AG10803 (cell line): ENCODE measurements at places on chromosomes 16 and 17.

GRCh38 chr16:49601576-49601975 lies 228.0 kb downstream of the C16orf78 start:
- DNase-seq = no peak

DNA sequence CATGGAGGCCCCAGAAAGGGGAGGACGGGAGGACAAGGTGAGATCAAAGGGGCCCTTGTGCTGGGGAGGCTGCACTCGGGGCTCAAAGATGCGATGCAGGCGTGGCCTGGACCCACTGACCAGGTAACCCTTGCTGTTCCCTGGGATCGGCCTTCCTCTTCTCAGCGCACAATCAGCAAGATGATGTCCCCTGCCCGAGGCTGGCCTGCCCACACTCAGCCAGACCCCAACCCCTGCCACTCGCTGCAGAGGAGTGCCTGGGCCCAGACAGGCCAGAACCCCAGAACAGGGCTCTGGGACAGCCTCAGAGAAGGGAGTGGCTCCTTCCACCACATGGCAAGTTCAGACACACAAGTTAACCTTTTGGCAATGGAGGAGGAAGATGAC lies 14.8 kb downstream of the KIFC3 start:
- DNase-seq = no peak

DNA sequence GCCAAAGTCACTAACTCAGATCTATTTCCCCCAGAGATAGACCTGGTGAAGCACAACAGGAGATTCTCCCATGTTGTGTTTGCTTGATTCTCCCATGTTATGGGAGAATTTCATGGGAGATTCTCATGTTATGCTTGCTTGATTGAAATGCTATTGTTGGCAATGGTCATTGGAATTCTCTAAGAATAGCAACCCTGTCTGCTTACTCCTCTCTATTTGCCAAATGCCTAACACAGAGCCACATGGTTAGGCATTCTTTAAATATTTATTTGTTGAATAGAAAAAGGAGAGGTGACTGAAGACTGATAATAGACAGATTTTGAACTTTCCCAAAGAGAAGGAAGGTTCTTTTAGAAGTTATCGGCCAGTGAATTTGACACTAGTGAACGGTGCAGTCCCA lies 111.5 kb upstream of the MPHOSPH6 start:
- DNase-seq = peak; percentile 6

DNA sequence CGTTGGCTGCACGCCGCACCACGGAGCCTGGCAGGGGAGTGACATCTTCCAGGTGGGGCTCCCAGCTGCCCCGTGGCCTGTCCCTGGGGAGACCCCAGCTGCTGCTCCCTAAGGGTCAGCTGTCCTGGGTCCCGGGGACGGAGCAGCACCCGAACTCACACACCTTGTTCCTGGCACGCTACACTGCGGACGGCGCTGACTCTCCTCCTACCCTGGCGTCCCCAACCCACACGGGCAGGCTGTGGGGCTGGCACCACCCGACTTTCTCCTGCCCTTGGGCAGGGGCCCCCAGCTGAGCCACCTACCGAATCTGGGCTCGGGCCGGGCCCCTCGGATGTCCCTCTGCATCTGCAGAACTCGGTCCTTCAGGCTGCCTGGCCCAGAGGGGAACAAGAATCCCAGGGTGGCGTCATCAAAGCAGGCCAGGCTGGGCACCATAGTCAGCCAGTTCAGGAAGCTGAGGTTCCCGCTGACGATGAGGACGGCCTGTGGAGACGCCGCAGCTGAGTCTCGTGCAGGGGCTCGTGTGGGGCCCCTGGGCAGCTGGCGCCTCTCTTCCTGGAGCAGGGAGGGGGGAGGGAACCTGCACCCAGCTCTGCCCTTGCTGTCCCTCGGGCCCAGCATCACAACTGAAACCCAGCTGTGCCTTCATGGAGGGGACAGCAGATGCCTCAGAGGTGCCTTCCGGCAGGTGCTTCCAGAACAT lies 70.5 kb upstream of the GNG13 start:
- DNase-seq = no peak

- DNase-seq = no peak
Observed at GRCh38 chr17:45246861-45247428, 14.9 kb downstream of the SPATA32 start.

DNA sequence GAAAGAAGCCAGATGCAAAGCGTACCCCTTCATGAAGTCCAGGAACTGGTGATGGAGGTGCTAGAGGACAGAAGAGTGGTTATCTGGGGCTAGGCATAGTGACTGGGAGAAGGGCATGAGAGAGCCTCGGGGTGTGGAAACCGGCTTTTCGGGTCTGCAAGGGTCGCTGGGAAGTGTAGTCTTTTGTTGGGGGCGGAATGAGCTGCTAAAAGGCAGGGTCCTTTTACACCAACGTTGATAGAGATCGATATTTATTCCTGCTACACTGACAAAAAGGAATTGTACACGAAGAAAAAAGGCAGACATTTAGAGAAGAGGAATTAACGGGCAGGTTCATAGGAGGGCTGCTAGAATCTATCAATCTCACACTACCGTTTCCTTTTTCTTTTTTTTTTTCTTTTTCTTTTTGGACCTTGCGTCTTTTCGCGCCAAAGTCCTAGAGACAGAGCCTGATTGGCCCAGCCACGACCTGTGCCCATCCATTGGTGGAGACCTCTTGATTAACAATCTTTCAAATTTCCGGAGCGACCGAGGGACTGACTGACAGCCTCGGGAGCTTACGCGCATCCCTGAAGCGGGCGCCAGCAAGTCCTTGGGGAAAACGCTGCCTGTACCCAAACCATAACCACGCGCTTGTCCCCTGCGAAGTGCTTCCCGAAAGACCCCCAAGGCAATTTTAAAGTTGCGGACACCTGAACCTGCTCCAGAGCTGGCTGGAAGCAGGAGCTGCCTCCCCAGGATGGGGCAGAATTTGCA lies 27.7 kb upstream of the DHRS7B start:
- peak; percentile 48 for DNase-seq

GRCh38 chr17:73900516-73900915 lies 256.3 kb upstream of the SDK2 start:
- DNase-seq = no peak

- DNase-seq = peak; percentile 45
Observed at GRCh38 chr17:77392376-77393273, 251.9 kb downstream of the SEC14L1 start.

DNA sequence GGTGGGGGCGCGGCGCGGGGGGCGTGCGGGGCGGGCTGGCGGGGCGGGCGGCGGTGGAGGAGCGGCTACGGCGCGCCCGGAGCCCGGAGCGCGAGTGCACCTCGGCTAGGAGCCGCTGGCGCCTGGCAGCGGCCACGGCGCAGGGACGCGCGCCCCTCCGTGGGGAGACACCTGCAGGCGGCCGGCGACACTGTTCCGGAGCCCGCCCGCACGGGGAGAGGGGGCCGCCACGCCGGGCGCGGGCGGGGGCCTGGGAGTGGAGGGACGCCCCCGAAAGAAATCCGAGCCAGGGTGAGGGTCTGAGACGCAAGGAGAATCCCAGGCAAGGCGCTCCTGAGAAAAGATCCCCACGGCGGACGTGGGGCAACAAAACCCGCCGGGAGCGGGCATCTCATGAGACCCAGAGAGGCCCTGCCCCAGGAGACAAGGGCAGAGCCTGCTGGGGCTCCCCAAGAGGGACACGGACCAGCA lies at the start of gene GSG1L:
GSG1L (minus strand) TSS at position 124 of the 471 bp plus-strand sequence. CDS start 290 bp downstream, outside the sequence.
- DNase-seq = no peak

DNA sequence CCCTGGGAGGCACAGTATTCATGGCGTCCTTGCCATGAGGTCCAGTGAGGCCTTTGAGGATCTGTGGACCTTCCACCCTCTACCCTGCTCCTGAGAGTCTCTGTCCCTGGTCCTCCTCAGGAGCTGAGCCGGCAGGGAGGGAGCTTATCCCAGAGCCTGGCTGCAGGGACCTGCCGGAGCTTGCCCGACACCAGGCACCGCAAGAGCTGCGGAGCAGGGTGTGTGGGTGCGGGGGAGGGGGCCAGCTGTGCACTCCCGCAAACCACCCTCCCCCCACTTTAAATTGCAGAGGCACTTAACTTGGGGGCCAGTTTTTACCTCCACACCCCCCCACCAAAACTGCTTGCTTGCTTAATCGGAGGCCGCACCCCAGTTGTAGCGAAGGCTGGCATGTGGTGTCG lies 609 bp upstream of the ZNF750 start:
- DNase-seq = no peak

DNA sequence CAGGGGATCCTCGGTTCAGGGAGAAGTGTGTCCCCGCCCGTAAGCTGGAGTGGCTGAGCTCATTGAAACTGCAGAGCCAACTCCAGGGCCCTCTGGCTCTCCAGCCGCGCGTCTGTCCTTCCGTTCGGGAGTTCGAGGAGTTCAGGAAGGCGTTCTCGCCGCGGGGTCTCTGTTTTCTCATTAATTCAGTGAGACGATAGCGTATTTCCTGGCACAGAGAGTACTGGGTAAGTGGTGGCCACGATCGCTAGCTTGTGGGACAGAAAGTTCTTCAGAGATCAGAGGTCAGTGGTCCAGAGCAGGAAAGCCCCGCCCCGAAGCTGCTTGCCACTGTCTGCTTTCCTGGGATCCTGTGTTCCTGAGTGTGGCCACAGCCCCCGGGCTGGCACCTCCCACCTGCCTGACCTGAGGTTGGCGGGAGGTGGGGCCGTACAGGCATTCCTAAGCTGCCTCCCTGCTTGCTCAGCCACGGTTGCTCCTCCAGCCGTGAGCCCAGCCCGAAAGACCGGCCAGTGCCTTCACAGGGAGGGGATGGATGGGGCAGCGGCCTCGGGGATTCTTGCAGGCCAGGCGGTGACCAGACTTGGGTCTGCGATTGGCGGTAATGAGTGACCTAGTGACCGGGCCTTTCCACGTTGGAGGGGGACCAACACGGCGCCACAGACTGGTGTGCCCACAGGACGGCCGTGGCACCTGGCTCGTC lies 8.9 kb downstream of the BAIAP2 start:
- DNase-seq = peak; percentile 23

DNA sequence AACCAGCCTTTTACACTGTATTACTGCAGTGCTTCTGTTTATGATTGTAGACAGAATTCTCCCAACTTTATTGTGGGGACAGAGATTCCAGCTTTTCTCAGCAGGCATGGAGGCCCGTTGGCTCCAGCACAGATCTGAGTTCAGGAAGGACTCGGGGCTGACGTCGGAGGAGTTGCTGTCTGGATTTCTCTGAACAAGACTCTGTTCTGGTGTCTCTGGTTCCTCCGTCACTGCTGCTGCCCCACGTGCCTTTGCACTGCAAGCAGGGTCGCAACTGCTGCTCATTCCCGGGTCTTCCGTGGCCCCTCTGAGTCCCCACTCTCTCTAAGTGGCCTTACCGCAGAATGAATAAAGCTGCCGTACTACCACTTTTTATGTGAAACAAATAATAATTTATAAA lies 88.4 kb downstream of the BANP start:
- no peak for DNase-seq

- DNase-seq = no peak
Observed at GRCh38 chr16:4647644-4647980, 23.0 kb downstream of the MGRN1 start.

- DNase-seq = peak; percentile 79
Observed at GRCh38 chr17:8151641-8152111, 528 bp downstream of the PER1 start.

DNA sequence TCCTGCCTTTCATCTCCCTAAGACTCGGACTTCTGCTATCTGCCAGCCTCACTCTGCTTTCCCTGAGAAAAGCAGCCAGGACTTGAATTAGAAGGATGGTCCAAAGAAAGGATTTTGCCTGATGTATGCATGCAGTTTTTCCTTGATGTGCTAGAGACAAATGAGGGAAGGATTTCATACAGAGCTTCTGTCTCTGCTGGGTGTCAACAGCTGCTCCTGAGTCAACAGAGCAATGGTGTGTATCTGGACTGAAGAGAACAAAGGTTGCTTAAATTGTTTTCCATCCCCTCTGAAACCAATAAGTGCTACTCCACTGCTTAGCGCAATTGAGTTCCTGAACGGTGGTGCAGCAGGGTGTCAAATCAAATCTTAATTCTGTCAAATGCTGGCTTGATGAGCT lies 680.6 kb upstream of the C16orf82 start:
- no peak for DNase-seq

DNA sequence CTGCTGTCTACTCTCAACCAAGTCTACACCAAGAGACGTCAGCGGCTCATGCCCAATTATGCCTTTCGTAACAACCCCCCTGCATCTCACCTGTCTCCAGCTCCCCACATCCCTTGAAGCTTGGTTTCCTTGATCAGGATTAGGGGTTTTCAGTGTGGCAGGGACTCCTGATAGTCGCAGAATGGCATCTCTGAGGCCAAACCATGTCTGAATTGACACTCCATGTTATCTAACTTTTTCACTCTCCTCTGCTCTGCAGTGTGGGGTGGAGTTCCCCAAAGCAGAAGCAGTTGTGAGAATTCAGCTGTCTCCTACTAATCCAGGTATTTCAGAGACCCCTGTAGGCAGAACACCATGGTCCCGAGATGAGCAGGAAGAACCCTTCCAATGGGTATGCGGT lies 5.6 kb upstream of the AHSP start:
- DNase-seq = no peak

- DNase-seq = peak; percentile 8
Observed at GRCh38 chr16:17072104-17072503, 398.7 kb downstream of the XYLT1 start.

- peak; percentile 35 for DNase-seq
Observed at GRCh38 chr17:20095336-20096080, 86.3 kb downstream of the SPECC1 start.

- DNase-seq = no peak
Observed at GRCh38 chr16:12681653-12682052, 122.0 kb downstream of the CPPED1 start.

DNA sequence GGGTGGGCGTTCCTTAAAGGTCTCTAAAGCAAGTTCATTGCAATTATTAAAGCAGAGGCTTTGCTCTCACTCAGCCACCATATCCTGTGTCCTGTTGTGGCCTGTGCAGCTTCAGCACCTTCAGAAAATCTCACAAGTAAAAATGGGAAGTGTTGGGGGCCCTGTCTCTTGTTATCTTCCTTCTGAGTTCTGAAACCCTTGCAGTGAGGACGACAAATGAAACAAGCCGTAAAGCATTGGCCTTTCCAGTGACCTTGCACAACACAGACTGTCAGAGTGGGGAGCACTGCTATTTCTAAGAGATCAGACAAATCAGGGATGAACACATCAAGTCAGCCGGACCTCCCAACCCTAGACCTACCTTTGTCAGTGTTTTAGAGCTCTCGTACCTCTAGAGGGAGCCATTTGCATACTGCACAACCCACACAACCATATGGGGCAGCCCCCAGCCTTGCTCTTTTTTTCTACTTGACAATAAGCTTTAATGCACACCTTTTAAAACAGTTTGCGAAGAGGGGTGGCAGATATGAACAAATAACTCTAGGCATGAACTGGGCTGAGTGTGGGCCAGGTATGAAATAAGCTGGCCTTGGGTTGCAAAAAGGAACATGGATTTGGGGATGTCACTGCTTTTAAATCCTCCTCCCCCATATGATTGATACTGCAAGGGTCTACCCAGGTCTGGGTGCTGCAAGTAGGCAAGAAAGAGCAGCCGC lies 89.8 kb downstream of the KATNIP start:
- DNase-seq = peak; percentile 50

- no peak for DNase-seq
Observed at GRCh38 chr17:40483679-40484078, 17.7 kb downstream of the TNS4 start.
